ENCODE measurements at places on chromosomes 2 and 18.
A peak's percentile ranks its signal among the peaks of the same experiment; 100 is the strongest.

- DNase-seq: no peak
These were observed 141.6 kb downstream of the NETO1 start for GRCh38 chr18:72726201-72726600.

DNA sequence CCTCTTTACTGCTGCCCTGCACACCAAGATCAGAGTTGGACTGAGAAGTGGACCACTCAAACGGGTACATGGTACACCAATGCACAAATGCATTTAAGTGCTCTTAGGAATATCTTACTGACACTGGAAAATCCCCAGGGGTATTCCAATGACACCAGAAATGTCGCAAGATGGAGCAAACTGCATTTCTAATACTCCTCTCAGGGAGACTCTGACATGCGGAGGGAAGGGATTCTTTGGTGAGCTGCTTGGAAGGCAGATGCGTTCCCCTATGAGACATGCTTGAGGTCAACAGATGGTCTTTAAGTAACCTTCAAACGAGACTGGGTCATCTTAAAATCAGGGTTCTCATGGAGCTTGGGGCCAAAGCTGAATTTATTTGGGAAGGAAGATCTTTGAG, 521.8 kb upstream of the TCF4 start:
- no peak for DNase-seq

GRCh38 chr2:238596571-238597551, 170.1 kb downstream of the ASB1 start:
- no peak for DNase-seq

DNA sequence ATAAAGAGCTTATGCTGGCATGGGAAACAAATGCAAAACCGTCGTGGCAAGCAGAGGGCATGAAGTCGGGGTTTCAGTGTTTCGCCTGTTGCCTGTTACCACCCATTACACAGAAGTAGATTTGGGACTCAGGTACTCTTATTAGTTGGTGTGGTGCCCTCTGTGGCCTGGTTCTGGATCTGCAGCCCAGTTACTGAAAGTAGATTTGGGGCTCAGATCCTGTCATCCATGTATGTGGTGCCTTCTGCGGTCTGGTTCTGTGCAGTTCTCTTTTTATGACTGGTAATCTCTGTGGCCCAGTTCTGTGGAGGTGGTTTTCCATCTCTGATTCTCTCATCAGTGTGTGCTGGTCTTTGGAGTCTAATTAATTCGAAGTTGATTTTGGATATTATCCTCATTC, 45.2 kb downstream of the ADNP2 start:
- peak; percentile 21 for DNase-seq

DNA sequence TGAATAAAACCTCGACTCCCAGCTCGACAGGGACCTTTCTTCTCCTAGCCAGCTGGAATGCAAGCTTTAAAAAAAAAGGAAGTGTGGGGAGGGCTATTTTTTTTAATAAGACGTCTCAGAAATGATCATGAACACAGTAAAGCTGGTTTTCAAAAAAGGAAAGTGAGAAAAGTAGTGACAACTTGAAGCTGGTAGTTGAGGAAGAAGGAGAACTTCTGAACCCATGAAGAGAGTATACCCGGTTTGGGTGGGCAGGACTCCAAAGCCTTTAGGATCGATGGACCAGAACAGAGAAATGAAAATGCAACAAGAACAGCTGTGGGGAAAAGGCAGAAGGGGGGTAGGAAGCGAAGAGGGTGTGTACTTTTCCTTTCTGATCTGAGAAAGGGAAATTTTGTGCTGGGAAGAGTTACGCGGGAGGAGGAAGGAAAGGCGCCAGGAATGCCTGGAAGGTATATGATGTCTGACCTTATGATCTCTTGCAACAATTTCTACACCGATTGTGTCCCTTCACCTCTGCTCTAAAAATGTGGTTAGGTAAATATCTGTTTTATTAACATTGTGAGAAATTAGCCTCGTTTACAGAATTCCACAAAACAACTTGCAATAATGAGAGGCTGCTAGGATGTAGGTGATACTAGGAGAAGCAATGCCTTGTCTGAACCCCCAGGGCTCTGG, 22.6 kb upstream of the CYP1B1 start:
- no peak for DNase-seq

DNA sequence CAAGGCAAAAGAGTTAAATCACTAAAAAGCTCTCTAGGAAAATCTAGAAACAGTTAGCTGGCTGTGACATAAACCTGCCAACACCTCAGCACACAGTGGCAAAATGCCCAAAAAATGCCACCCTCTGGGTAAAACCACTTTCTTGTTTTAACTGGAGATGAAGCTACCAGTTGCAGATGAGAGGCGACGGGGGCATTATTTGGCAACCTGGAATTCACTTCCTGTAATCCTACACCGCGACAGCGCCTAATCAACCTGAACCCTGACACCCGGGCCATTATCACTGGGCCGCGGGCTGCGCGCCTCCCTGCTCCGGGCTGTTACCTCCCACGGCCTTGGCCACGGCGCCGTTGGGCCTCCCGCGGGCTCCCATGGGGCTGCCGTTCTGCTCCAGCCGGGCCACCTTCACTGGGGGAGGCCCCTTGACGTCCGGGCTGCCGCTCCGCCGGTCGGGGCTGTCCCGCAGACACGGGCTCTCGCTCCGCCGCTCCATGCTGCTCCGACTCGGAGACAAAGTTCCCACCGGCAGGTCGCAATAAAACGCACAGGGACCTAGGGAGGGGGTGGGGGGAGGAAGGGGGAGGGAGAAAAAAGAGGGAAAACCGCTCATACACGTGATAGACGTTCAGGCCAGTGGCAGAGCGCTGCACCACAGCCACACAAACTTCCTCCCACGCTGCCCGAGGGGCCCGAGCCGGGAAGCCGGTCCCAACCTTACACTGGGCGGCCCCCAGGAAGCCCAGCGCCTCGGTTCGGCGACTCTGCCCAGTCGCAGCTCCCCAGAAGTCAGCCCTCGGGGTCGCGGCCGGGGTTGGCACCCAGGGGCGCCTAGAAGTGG, 2.0 kb downstream of the SATB2 start:
- DNase-seq: no peak

DNA sequence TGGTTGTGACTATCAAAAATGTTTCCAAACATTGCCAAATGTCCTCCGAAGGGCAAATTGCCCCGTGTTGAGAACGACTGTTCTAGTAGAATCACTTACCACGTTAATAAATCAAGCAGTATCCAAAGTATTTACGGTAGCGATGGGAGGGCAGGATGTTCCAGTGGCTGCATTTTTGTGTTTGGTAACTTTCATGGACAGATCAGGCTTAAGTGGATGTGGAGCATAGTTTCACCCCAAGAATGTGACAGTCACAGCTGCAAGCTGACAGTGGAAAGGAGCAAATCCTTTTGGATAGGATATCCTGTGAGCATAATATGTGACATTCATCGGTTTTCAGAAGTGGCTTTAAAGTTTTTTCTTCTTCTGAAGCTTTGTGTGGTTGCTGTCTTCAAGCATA, 46.3 kb upstream of the DARS1 start:
- DNase-seq: no peak

DNA sequence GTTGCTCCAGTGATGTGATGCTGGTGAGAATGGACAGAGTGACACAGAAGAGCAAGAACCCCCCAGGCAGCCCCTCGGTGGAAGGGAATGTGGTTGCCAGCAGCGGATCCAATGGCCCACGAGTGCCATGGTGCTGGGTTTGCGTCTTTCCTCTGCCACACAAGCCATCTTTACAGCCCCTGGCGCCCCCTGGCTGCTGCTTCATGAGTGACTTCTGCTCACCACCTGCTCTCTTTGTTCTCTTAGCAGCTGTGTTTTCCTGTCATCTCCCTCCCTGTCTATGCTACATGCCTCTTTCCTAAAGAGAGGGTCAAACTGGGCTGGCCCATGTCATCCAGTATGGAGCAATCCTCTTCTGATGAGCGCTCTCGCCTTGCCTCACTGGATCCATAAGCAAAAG, 300.0 kb upstream of the SMIM21 start:
- peak; percentile 13 for DNase-seq

DNA sequence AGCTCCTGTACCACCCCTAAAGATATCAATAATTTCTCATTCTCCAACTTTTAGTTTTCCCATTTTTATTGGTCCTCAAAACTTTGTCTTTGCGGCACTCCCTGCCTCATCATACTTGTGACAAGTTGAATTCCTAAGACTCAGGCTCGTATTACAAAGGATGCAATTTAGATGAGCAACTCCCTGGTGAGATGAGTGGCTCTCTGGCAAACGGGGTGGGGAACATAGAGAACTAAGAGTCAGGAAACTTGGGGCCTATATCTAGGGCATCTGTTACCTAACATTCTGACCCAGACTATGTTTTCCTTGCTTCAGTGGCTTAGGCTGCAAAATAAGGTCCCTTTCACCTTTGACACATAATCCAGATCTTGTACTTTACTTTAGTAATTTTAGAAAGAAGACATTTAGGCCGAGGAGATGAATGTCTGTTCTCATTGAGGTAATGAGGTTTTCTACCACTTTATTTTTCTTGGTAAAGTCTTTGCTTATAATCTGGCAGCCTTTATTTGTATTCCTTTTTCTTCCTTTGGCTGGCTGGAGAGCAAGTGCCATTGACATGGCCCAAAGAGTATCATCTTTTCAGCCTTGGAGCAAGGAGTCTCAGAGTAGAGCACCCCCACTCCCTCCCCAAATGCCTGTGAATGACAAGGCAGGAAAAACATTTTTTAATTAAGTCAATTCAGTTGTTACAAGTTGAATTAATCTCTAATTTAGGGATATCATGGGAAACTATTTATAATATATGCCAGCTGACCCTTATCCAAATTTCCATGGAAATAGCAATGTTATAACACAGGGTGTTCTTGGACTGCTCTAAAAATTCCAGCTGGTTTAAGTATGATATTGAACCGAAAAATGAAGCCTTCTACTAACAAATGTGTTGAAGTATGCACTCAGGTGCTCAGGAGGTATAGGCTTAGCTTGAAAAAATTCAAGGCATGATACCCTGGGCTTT, 15.2 kb downstream of the TSPYL6 start:
- no peak for DNase-seq

- DNase-seq: no peak
These were observed at the start of gene TEKT4 for GRCh38 chr2:94871226-94872087. Gene TEKT4 (plus strand): TSS chr2:94871430. CDS start chr2:94871580, 150 bp downstream.

GRCh38 chr2:2564300-2565078, 233.4 kb upstream of the MYT1L start:
- no peak for DNase-seq

DNA sequence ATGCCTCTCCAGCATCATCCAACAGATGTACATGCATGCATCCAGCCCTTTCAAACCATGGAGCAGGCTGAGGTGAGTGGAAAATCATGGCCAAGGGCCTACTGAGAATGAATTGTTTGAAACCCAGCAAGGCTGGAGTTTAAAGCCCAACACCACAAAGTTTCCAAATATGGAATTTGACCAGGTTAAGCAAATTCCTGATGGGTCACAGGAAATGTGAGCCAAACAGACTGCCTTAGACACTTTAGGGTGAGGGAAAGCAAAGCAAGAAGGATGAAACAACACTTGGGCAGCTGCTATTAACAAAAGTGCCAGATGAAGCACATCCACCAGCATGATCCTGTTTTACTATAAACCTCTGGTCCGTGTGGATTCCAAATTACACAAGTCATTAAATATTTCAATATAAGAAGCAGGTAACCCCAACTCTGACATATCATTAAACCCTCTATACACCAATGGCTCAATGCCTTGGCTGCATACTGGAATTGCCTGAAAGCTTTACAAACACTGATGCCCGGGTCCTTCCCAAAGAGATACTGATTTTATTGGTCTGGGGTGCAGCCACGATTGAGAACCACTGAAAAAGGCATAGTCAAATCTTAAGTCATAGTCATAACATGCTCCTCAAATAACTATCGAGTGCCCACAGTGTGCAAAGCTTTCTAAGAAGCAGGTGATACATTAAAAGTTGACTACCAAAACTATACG, 9.1 kb downstream of the KLF7 start:
- DNase-seq: no peak

GRCh38 chr2:78754930-78755329, 270.6 kb upstream of the REG3G start:
- DNase-seq: no peak

GRCh38 chr2:68995916-68996315, 17.1 kb upstream of the ANTXR1 start:
- DNase-seq: no peak

- no peak for DNase-seq
These were observed 38.2 kb downstream of the SOX11 start for GRCh38 chr2:5730386-5730785.

- no peak for DNase-seq
These were observed 48.3 kb downstream of the WDFY1 start for GRCh38 chr2:223896833-223897311.

DNA sequence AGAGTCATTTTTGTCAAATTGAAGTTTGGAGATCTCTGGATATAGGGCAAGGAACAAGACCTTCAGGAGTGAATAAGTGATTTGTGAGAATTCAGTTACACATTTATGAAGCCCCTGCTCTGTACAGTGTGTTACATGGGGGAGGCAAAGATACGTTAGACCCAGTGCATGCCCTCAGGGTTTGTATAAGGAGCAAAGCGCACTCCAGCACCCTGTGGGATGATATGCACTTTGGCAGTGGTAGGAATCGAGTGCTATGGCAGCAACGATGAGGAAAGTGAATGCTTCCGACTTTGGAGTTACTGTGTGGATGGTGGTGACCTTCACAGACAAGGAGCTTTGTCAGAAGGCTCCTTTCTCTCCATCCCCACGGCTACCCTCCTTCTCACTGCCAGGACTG, 74.3 kb upstream of the ALPP start:
- DNase-seq: no peak

DNA sequence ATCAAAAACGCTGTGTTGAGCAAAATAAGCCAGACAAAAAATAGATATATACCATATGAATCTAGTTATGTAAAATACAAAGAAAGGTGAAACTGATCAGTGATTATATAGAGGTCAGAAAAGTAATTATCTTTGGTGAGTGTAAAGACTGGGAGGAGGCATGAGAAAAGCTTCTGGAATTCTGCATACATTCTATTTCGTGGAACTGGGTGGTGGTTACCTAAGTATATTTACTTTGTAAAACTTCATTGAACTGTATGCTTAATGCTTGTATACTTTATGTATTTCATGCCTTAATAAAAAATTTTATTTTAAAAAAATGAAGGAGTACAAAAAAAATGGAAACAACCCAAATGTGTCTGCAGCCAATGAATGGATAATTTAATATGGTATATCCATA, 153.1 kb upstream of the ALPP start:
- no peak for DNase-seq

- DNase-seq: no peak
These were observed 205.2 kb upstream of the RGPD4 start for GRCh38 chr2:107621186-107622165.

DNA sequence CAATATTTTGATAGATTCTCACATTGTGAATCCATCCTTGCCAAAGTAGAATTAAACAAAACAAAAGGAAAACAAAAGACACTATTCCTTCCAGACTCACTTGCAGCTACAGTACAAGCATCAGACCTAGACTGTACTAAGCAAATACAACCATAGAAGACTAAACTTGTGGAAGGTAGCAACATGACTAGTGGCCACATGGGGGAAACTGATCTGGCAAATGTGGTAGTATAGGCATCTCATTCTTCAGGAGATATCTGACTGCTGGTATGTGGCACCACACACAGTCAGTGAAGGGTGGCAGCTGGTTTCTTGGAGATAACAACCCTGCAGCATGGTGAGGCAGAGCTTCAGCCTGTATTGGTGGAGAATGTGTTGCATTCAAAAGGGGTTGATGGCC, 81.0 kb upstream of the ACVR2A start:
- DNase-seq: no peak

GRCh38 chr2:188292348-188293239, 920 bp downstream of the GULP1 start:
- no peak for DNase-seq

GRCh38 chr2:770776-771175, 93.6 kb upstream of the TMEM18 start:
- no peak for DNase-seq
